Transverse colon (tissue), 4 donors: ENCODE measurements at places on chromosomes 2 and 18. TPM values are rescaled to one million over a fixed set of nuclear protein-coding genes. Genes with fewer than 3 reads are reported as not detected.

- DNase-seq, result no peak
Measured at GRCh38 chr2:191303140-191304005, 58.2 kb downstream of the MYO1B start.

DNA sequence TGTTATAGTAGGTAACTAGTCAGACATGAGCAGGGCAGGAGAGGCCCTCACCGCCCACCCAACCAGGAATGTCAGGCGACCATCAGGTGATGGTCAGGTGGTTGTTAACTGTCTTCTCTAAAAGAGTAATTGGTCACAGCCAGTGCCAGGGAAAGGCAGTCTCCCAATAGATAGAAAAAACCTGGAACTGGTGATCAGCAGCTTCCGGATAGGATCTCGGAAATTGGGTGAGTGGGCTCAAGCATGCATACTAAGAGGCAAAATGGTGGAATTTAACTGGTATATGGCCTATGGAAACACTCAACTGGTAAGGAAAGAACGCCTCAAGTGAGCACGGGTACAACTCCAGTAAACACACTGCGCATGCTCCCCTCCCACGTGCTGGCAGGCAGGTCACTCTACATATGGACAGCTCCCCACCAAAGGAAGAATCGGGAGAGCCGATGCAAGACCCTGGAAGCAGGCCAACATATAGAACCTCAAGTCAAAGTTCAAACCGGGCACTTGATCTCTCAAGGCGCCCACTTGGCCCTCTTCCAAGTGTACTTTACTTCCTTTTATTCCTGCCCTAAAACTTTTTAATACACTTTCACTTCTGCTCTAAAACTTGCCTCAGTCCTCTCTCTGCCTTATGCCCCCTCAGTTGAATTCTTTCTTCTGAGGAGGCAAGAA, 43.5 kb upstream of the TMEM131 start:
- DNase-seq, result peak; percentile 75

DNA sequence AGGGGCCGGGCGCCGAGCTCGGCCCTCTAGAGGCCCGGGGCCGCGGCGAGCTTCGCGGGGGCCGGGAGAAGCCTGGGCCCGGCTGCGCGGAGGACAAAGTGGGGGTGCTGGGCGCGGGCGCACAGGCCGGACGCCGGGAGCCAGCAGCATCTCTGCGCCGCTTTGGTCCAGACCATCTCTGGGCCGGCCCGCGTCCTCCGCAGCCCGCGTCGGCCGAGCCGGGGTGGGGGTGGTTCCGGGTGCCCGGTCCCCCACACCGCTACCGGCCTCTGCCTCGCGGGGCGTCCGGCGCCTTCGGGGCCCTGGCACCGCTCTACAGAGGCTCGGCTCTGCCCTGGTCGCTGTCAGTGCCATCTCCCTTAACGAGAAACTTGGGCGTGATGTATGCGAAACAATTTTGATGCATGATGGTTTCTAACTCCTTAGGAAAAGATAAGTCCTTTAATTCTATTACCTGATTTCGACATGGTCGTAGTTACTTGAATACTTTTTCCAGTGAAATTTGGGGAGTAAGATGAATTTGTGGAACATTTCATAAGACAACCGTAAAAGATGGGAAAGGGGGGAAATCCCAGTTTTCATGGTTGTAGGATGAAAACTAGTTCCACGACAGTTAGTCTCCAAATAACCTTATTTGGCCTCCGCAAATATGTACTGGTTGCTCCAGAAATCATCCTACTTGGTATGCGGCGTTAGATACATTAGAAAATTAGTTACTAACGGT, 562 bp downstream of the TWSG1 start:
- no peak for DNase-seq

HDLBP gene
- total RNA-seq, result 356 TPM

COL4A4 gene
- total RNA-seq, result 3.4 TPM

OTOF gene
- total RNA-seq, result not detected

PRSS56 gene
- total RNA-seq, result not detected

RFTN2 gene
- total RNA-seq, result 2.6 TPM

ZNF396 gene
- 2.7 TPM for total RNA-seq

MYCN gene
- total RNA-seq, result 7.0 TPM
